ENCODE measurements at places on chromosomes 2 and 18.
A peak's percentile ranks its signal among the peaks of the same experiment; 100 is the strongest.

- DNase-seq = no peak
Measured at GRCh38 chr2:9212661-9213411, 6.2 kb downstream of the ASAP2 start.

DNA sequence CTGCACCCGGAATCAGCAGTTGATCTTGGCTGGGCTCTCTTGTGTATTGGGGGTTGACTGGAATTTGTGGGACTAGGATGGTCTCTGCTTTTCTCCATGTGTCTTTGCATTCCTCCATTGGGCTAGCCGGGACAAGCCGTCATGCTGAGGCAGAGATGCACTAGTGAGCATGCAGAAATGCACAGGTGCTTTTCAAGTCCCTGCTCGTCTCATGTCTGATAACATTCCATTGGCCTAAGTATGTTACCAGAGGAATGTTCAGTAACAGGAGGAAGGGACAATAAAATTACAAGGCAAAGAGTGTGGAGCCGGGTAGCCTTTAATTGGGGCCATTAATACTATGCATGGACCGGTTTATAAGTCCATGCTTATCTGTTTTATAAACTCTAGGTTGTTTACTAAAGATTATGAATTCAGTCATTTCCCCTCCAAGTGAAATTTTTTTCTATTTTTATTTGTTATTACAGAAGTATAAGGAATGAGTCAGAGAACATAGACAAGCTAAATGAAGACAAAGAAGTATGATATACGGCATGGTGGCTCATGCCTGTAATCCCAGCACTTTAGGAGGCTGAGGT lies 24.4 kb upstream of the AAK1 start:
- no peak for DNase-seq

DNA sequence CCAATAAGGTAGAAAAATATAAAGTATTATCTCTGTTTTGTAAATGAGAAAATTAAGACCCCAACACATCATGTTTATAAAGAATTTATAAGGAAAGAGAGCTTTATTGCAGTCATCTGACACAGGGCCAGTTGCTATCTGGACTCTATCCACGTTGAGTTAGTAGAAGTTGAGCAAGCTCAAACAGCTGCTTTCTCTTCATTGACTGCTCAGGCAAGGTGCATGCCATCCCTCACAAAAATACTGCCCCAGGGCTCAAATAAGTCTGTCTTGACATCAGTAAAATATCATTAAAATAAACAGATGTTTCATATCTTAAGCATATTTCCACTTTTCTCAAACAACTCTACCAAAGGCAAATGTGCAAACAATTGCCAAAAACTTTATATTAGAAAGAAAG lies 14.8 kb downstream of the COL5A2 start:
- no peak for DNase-seq

GRCh38 chr2:119550346-119550745 lies 6.1 kb downstream of the CFAP221 start:
- no peak for DNase-seq

DNA sequence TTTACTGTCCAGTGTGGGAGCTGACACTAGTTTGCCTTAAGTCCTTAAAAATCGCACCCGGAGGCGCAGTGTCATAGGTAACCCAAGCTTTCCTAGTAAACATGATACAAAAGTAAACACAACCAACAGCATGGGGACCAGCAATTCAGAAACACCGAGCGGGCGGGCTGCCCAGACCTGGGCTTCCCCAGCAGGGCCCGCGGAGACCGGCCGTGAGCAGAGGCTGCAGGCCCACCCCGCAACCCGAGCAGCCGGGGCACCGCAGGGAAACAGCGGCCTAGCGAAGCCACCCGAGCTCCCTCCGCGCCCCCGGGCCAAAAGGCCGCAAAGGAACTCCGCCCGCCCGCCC lies 296 bp downstream of the TTC21B start:
- DNase-seq = no peak

DNA sequence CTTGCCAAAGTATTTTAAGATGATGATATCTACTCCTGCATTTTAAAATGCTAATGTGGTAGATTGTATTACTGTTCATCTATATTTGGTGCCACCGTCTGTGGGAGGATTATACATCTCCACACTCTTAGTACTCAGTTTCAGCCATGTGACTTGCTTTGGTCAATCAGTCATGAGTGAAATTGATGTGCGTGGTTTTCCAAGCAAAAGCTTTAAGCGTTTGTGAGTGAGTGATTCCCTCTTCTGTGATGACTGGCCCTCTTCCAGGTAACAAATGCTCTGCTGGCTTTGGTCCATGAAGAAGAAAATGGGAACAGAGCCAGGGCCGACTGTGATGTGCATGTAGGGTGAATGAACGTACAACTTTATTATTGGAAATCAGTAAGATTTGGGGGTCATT lies 330.4 kb downstream of the LPIN1 start:
- no peak for DNase-seq

- DNase-seq = peak; percentile 19
Measured at GRCh38 chr18:31819106-31819924, 58.6 kb upstream of the SLC25A52 start.

DNA sequence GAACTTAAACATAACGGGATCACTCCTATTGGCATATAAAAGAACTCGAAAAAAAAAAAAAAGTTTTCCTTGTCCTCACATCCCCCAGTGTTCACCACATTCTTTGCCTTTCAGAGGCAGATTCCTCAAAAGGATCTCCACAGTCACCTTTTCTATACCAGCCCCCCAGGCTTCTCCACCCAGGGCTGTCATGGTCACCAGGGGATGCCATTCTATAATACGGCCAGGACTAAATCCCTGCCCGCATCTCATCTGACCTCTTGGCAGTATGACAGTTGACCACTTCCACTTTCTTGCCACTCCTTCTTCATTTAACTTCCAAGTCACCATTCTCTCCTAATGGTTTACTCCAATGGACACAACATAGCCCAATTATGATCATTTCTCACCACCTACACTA lies 29.3 kb downstream of the SOS1 start:
- no peak for DNase-seq

All from T-helper 1 cell (primary cell).